Stimulated activated naive CD8-positive, alpha-beta T cell treated with anti-CD3 and anti-CD28 coated beads, Interleukin-15, Interleukin-2, amounts not matched to agents 100 U/mL and 50 U/mL, for 24 hours (primary cell): ENCODE measurements at places on chromosomes 13 and 19.
A peak's percentile ranks its signal among the peaks of the same experiment; 100 is the strongest.

DNA sequence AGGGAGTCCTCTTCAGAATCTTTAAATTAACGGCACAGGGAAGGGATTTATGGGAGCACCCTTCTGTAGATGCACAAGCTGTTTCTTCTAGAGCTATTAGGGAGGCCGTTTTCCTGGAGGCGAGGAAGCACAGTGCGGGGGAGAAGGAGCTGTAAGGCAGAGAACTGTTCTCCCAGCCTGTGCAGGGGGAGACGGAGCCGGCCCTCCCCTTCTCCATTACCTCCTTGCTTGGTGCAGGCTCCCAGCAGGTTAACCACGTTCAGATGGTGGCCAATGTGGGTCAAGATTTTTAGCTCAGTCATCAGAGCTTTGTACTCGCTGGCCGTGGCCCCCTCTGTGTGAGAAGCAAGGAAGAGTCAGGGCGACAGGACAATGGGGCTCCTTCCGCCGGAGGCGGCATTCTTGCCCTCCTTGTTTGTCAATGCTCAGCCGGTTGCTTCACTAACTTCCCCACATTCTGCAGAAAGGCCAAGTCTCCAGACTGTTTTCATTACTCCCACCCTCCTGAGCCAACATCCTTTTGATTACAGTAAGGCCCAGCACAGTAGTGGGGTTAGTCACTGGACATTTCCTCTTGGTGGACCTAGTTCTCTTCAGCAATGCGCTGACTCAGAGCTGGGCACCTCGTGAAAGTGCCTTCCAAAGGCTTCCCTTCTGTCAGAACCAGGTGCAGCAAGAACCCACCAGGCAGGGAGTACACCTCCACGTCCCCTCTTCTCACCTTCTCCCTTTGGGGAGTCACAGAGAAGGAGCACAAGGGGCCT, 165.4 kb downstream of the FLT1 start:
- no peak for DNase-seq

DNA sequence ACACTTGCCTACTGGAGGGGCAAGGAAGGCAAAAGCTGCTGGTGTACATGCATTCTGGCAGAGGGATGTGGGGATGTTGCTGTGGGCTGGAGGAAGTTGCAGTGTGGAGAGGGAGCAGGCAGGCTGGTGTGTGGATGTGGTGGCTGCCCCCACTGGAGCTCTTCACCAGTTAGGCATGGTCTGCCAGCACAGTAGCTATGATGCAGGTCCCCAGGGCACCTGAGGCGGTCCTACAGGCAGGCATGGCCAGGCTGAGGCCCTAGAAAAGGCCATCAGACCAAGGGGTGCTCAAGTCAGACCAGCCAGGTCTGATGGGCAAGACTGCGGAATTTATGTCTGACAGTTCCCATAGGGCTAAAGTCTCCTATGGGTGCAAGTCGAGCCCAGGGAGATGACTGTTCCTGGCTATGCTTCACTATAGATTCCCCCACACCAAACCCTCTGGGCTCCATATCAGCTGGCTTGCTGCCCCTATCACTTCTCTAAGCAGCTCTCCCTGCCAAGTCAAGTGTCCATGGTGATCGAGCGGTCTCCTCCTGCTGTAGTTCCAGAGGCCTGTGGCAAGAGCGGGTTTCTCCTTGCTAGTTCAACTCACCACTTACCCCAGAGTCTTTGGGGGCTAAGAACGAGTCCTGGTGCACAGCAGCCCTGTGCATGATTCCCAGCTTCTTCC, 473.1 kb downstream of the TDRD3 start:
- DNase-seq, result no peak

DNA sequence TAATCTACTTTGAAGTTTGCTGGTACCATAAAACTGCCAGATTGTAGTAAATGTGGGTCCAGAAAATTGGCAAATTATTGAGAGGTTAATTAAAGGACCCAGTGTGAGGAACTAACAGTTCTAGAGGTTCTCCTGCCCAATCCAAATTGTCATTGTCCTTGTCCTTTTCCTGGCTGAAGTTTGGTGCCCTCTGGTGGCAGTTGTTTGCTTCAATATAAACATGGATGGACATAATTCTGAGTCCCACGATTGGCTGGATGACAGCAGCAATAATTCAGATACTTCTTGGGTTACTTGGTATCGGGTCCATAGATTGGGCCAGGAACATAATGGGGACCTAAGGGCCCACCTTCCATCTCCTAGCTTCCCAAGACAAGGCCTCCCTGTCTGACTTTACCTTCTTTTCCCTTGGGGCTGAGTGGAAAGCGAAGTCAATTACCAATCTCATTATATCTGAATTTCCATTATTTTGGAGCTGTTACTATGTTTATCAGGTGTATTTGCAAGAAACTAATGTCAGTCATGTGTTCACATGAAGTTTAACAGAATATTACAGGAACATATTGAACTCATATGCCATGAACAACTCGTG, 33.8 kb upstream of the GARRE1 start:
- peak; percentile 76 for DNase-seq

GRCh38 chr13:40637643-40638042, 28.8 kb downstream of the FOXO1 start:
- no peak for DNase-seq

DNA sequence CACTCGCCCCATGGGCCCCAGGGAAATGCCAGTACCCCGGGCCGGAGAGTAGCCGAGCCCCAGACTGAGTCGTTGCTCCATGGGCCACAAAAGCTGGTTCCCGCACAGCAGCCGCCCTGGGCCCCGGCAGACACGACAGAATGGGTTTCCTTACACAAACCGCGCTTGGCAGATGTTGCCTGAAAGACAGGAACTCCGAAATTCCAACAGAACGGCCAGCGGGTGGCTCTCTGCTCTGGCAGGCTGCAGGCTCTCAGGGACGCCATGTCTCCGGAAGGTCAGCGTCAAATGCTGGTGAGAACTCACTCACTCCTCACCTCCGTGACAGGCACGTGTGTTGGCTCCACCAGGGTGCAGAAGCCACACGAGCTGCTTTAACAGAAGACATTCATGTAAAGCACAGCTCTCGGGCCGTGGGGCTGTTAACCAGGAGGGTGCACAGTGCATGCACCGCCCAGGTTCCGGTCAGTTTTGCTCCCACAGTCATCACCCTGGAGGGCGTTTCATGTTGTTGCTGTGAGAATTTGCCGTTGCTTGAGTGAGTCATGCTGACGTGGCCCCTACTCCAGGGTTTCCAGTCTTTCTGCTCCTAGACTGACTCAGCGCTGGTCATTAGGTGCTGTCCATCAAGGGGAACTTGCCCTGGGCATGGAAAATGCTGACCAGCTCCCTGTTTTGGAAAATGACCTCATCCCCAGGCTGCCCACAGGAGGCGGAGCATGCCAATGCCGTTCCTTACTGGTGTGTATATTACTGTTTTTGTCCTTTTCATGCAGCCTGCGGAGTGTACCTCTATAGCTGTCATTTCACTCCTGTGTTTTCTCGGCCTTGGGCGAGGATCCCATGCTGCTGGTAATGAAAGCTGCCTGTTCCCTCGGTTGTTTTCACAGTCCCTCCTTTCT, 44.8 kb downstream of the ANKRD10 start:
- peak; percentile 26 for DNase-seq

DNA sequence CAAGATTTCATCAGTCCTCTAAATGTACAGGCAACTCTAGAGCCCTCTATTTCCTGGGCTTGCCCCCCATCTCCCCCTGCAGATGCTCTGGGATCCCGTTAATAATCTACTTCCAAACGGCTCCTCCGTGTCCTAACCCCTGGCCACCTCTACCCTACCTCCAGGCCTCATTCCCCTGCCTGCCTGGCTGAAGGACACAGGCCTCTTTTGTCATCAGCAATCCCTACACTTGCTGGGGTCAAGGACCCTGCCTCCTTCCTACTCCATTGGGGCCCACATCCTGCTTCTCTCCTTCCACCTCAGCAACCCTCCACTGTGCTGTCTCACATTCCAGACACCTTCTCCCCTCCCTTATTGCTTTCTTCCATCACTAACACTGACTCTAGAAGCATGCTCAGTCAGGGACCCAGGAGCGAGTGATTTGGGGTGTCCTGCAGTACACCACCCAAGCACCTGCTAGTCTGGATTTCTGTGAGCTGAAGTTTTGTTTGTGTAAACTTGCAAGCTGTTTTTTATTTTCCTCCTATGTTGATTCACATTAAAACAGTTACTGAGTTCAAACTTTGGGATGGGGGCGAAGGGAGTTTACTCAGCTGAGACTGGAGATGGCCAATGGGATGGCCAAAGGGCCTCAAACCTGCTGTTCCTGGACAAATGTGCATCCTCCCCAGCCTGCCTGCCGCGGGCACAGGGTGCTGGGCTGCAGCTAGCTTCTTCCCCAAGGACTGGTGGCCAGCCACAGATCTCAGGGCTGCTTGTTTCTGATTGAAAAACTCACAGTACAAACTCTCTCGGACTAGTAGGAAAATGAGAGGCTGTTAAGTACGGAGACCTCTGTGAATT, 314.7 kb downstream of the FOXO1 start:
- DNase-seq, result no peak

DNA sequence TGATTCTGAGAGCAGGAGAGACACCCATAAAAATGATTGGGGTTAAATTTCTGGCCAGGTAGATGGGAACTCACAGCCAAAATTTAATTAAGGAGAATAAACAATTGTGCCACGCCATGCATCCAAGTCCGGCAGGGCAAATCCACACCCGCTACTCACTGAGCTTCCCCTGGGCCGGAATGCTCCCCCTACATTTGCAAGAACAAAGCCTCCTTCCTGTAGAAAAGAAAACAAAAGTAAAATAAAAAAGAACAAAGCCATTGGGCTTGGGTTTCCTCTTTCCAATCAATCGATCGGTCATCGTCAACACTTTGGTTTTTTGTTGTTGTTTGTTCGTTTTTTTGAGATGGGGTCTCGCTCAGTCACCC, 30.2 kb upstream of the TFDP1 start:
- no peak for DNase-seq

DNA sequence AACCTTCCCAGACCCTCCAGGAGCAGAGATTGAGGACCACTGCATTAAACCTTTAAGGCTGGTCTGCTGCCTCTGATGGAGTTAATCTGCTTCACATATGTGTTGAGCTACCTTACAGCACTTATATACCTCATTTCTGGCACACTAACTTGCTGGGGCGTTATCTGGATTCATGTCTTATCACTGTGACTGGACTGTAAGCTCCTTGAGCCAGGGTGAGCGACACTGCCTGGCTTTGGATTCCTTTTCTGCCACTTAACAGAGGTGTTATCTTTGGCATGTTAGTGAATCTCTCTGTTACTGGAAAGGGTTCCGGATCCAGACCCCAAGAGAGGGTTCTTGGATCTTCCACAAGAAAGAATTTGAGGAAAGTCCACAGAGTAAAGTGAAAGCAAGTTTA, 69.8 kb upstream of the RGCC start:
- DNase-seq, result no peak

- DNase-seq, result no peak
These were observed 1170.4 kb downstream of the EFNB2 start for GRCh38 chr13:105365021-105365550.

DNA sequence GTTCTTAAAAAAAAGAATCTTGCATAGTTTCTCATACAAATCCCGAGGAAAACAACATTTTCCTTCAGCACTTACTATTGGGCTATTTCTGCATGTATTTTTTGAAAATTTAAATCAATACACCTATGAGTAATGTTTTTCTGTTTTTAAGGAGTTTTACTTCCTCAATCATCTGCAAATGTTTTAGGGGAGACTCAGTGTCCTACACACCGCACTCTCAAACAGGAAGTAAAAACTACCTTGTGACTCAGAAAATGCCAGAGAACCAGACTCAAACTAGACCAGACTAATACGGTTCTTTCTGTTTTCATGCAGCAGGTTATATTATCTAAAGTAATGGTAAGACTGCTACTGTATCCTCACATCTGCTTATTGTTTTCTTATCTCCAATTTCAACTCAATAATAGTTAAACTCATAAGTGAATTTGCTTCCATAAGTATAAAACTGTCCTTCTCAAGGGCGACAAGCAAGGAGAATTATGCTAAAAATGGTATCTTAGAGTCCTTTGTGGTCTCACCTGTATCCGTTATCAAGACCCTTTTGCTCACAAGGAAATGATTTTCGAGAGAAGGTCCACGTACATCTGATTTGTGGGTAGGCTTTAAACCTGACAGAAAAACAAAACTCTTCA, 52.5 kb downstream of the FLT3 start:
- no peak for DNase-seq

- DNase-seq, result no peak
These were observed 140.6 kb downstream of the LHFPL6 start for GRCh38 chr13:39462428-39462827.

DNA sequence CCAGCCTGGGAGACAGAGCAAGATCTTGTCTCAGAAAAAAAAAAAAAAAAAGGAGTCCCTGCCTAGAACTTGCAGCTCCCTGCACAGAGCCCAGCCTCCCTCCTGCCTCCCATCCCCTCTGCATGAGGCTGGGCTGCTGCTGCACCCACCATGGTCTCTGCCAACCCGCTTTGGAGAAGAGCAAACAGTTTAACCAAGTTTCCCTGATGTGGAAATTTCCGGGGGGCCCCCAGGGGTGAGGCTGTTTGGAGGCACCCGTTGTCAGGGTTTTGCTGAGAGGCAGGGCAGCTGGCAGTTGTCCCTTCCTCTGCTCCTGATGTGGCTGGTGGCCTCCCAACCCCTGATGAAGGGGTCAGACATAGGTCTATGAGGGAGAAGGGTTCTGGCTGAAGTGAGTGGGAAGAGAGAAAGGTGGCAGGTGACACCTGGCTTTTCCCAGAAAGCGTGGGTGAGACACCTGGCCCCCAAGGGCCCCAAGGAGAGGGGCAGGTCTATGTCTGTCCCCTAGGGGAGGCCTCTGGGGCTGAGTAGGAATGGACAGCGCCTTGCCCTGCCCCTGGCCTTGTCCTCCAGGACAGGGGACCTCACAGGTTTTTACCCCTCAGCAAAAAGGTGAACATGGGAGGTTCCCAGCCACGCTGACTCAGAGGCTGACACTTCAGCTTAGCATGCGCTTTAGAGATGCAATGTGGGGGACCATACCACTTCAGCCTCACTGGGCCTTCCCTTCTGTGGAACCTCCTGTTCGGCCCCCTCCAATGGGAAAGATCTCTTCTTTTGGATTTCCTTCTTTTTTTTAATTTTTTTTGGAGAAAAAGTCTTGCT, 5.5 kb downstream of the LRP3 start:
- no peak for DNase-seq

DNA sequence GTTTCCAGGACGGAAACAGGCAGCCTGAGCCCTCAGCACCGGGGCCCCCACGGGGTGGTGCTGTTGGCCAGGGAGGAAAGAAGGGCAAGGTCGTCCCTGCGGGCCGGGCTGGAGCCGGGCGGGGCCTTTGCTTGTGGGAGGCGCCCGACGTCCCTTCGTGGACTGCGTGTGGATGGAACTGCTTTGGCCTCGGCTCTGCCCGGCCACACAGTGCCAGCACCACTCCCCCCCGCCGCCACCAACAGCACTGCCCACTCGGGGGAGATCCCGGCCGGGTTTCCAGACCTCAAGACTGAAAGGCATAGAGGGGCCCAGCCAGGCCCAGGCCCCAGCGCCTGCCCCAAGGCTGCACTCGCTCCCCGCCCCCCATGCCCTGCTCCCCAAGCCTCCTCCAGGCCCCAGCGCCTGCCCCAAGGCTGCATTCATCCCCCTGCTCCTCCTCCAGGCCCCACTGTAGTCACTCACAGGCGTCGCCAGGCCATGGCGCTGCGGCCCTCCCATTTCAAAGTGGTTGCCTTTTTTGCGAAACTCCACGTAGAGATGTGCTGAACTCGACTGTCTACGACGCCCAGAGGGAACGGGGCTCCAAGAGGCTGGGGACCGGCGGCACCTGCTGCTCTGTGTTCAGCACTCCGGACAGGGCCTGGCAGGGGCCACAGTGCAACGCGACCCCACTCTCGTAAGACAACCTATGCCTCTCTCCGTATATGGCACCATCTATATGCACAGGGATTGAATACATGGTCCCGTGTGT, 22.5 kb downstream of the C13orf46 start:
- DNase-seq, result peak; percentile 74
